ENCODE measurements at places on chromosomes 7 and 10.

- no peak for DNase-seq
Observed at GRCh38 chr10:130470973-130471372, 334.8 kb downstream of the GLRX3 start.

DNA sequence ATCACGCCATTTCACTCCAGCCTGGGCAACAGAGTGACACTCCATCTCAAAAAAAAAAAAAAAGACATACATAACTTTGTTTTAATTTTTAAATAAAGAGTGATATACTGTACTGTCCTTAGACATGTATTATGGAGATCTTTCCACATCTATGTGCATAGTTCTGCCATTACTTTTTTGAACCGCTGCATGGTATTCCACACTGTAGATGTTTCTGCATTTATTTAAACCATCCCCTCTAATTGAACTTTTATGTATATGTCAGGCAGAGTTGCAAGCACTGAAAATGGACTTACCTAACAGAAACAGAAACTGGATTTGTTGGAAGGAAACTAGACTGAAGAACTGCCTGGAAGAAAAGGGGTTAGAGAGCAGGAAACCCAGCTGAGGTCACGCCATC lies 8.5 kb upstream of the ARHGAP19 start:
- DNase-seq: no peak

- DNase-seq: no peak
Observed at GRCh38 chr7:101743995-101744360, 73.4 kb upstream of the CUX1 start.

DNA sequence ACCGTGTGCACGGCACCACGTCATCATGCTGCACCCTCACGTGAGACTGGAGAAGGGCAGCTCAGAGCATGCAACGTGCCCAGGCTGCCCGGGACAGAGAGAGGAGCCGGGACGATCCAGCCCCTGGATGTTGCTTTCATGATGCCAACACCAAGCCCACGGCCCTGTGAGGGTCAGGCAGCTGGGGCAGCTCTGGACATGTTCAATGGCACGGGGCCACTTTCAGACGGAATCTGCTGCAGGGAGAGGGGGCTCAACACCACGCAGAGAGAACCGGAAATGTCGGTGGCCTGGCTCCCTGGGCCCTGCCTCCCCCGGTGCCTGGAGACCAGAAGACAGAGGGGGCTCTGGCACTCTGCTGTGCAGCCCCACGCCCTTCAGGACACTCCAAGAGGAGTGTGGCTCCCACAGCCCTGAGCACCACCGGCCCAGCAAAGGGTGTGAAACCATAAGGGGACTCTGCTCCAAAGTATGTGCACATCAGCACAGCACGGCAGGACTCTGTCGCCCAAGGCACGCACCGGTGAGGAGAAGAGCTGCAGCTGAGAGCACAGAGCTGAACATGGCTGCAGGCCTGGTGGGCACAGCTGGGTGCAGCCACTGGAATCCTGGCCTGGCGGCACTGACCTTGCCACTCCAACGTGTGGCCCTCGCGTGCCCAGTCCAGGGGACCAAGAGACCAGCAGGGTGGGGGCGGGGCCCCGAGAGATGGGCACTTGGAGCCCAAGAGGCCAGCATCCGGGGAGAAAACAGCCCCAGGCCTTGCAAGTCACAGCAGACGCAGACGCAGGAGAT lies 70.3 kb upstream of the PDGFA start:
- DNase-seq: no peak

- DNase-seq: no peak
Observed at GRCh38 chr10:24307116-24307515, 98.2 kb downstream of the KIAA1217 start.

DNA sequence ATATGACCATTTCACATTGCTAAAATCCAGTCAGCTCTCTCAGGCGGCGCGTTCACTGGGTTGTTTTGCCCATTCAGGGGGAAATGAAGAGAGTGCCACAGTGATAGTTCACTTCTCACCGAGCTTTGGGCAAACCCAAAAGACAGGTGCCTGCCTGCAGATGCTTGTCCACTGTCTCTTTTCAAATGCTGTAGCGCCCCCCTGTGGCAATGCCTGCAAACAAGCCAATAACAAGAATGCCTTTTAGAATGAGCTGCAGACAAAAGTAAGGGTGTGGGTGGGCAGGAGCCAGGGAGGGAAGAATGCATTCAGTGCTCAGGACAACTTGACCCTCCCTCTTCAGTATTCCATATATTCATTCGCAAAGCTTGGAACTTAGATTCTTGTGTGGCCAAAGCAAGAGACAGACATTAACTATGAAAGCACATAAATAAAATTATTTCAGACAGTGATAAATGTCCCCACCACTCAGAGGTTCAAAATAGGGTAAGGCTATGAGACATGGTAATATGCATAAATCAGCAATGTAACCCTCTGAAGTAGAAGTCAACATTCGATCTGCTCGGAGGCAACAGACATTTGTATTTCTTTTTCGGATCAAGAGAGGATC lies 86.9 kb downstream of the JAZF1 start:
- DNase-seq: peak; percentile 12

DNA sequence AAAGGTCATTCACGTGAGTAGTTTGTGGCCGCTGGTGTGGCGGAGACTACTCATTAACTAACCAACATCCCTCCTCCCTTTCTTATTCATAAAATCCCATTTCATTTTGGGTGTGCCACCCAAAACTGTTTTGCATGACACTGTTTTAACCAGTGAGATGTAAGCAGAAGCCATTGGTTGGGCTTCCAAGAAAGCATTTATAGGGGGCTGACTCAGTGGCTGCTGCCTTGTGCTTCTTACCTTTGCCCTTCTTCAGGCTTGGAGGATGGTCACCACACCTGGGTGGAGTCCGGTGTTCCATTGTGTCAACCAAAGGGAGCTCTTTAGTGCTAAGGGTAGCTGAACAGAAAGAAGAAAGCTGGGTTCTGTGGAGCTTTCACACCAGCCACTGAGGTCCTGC lies 37.2 kb upstream of the EPC1 start:
- no peak for DNase-seq

DNA sequence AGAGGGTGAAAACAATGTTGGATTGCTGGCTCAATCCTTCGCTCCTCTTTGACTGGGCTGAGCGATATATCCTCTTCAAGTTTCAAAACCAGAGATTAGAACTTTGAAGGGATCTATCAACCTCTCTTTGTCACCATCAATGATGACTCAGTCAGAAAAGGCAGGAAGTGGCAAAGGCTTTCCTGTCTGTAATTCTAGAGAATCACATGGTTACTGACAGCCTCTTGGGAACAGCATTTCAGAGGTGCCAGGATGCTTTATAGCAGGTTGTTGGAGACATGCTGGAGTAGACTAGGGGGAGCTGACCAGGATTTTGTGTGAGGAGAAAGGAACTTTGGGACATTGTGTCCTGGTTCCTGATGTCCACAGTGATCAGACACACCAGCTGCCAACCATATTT lies 81.3 kb downstream of the PRKCQ start:
- DNase-seq: no peak

DNA sequence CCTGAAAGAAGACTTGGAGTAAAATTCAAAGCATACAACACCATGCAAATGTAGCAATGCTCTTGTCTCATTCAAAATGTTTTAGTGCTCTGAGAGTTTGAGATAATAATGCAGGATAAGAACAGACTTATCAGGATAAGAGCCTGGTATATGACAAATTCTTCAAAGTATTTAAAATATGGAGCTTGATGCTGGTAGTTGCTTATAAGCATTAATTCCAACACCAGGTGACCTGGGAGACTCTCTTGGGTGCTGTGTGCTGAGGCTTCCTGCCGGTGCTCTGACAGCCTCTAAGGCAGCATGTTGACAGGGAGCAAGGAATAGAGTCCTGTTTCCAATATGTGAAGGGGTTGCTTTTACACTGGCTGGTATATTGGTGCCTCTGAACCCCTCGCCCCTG lies 34.8 kb upstream of the SLC26A5 start:
- DNase-seq: no peak

DNA sequence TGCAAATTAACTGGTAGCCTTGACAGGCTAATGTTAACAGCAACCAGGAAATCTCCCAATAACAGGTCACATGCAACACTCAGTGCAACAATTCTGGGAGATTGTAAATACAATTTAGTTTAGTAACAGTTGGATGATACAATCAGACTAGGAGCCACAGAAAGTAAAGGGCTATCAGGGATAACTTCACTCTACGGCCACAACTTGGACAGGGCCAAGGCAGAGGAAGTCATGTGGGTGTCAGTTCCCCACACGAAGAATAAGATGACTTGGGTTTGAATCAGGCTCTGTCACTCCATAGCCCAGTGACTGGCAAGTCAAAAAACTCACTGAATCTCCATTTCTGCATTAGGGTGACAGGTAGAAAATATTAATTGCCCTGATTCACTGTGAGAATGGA lies 217.3 kb upstream of the CCDC6 start:
- no peak for DNase-seq

- DNase-seq: no peak
Observed at GRCh38 chr7:36298106-36298505, 91.6 kb upstream of the ANLN start.

- DNase-seq: no peak
Observed at GRCh38 chr7:80387634-80388193, 124.2 kb downstream of the GNAT3 start.

- no peak for DNase-seq
Observed at GRCh38 chr7:129083525-129083924, 28.6 kb upstream of the TNPO3 start.
